ENCODE measurements at places on chromosomes 5 and 9.

GRCh38 chr9:107105784-107106183 is 177.3 kb upstream of the RAD23B start:
- DNase-seq, result no peak

DNA sequence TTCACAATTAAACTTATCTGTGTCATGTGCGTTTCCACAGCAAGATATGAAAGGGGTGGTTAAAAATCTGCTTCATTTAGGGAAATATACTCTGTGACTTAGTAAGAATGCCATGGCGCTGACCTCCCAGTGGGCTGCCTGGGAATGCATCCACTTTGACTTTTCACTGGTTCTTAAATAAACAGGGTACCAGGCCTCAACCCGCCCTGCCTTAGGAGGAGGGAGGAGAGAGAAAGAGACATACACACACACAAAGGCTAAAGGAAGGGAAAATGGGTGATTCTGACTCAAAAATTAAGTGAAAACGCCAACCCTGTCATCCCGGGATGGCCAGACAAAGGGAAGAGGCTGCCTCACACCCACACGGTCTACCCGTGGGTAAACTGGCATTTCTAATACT is 122.1 kb downstream of the EBF1 start:
- no peak for DNase-seq

DNA sequence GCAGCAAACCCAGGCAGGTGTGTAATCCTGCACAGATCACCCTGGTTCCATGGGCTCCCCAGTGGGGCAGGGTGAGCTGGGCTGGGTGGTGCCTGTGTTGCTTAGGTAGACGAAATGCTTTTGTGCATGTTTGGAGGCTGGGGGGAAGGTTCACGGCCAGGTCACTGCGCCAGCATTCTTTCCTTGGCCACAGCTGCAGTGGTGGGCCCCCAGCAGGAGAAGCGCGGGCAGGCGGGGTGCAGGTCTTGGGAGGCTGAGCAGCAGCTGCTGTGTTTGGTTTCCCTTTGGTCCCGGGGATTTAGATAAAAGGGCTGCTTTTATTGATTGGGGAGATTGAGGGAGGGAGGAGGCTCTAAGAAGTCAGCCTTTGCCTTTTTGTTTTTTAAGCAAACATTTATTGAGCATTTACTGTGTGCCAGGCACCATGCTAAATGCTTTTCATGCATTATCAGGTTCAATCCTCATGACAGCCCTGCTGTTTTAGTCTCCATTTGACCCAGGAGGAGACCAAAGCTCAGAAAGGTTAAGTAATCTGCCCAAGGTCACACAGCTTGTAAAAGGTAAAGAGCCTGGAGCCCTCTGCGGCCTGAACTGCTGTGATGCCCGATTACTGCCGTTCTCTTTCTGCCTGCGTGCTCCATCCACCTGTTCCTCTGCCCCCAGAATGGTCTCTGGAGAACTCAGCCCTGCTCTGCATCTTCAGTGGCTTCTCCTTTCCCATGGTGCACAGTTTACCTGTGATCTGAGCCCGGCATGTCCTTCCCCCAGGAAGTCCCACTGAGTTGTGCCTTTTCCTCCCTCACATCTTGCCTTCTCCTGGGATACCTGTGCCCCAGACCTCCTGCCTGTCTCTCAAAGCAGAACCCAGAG is 94.4 kb downstream of the MACROH2A1 start:
- DNase-seq, result no peak

DNA sequence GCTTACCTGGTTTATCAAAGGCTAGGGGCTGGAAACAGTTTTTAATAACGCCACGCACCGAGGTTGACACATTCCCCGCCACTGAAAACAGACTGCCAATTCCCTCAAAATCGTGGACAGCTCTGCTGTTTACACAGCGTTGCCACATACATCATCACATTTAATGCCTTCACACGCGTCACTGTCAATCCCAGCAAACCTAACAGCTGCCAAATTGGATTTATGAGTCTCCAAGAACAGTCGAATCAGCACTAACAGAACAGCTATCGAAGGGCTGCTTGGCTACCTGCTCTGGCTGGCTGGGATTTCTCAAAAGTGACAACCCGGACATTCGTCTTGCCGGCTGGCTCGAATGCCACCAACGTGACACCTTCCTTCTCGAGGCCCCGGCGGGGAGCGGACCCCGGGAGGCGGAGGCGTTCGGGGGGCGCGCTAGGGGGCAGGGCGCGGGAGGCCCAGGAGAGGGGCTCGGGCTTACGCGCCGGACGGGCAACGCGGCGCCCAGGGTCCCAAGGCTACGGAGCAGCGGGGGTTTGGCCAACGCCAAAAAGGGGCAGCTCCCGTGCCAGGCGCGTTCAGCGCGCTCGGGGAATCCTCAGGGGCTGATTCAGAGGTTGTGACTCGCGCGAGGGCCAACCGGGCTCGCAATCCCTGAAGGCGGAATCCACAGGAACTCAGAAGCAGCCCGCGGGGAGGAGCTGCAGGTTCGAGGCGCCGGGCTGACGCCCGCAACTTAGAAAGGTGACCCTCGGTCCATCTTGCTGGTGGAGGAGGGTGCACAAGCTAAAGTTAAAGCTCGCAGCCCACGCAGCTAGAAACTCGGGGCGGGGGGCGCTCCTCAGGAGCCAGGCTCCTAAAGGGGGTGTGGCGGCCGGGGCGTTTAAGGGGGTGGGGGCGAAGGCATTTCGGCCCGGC is 1.2 kb downstream of the CDC14B start:
- DNase-seq, result no peak

DNA sequence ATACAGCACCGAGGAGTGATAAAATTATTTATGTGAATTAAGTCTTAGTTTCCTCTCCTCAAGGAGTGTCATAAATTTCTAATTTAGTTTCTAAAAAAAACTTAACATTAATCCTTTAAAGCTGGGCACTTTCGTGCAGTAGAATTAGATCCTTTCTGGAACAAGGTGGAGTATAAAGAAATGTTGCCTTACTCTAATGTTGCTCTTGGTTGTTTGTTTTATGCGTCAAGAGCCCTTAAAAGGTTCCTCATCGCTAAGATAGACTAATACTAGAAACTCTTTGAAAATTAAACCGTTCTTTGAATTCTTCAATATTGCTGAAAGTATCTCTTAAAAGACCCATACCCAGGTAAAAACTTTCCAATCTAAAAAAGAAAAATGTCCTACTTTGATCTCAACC is 83.6 kb upstream of the PLPP1 start:
- no peak for DNase-seq

GRCh38 chr9:121105531-121105930 is 30.8 kb downstream of the CNTRL start:
- DNase-seq, result no peak

GRCh38 chr5:154962494-154962893 is 21.6 kb downstream of the MRPL22 start:
- no peak for DNase-seq

- no peak for DNase-seq
Measured at GRCh38 chr5:176491101-176491502, 42.9 kb downstream of the FAF2 start.

- no peak for DNase-seq
Measured at GRCh38 chr9:112841261-112841660, 49.4 kb downstream of the SLC46A2 start.

- no peak for DNase-seq
Measured at GRCh38 chr9:126304971-126305320, 21.7 kb upstream of the MVB12B start.

DNA sequence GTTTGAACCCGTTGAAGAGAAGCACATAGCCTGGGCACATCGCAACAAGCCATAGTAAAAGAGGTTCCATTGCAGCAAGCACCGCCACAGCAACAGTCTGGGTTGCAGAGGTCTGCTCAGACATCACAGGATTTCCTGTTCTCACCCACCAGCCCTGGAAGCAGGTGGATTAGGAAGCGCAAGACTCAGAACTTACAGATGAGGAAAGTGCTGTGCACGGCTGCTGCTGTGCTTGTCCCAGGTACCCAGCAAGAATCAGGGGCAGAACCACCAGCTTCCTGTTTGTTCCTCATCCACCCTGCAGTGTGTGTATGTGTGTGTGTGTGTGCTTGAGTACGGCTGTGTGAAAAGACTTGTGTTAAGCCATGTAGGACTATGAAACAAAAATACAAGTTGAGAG is 124.7 kb upstream of the IRX2 start:
- DNase-seq, result no peak

GRCh38 chr5:148416921-148417320 is 33.2 kb downstream of the FBXO38 start:
- no peak for DNase-seq

GRCh38 chr5:180424094-180424493 is 70.1 kb upstream of the CNOT6 start:
- DNase-seq, result no peak

GRCh38 chr5:31918739-31919138 is 255.4 kb downstream of the GOLPH3 start:
- no peak for DNase-seq

DNA sequence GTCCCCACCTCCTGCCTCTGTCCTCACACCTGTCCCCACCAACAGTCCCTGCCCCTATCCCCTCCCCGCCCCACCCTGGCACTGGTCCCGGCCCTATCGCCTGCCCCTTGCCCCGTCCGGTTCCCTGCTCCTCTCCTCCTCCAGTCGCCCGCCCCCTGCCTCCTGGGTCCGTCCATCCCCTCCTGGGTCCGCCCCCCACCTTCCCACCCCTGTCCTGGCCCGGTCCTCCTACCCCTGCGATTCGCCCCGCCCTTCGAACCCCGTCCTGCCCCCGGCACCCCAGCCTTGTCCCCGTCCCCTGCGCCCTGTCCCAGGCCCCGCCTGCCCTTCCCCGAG is 372 bp downstream of the EDF1 start:
- DNase-seq, result no peak

GRCh38 chr9:13755551-13755950 is 476.1 kb upstream of the MPDZ start:
- no peak for DNase-seq

GRCh38 chr5:132017738-132018625 is 6.5 kb upstream of the ACSL6 start:
- DNase-seq, result no peak

DNA sequence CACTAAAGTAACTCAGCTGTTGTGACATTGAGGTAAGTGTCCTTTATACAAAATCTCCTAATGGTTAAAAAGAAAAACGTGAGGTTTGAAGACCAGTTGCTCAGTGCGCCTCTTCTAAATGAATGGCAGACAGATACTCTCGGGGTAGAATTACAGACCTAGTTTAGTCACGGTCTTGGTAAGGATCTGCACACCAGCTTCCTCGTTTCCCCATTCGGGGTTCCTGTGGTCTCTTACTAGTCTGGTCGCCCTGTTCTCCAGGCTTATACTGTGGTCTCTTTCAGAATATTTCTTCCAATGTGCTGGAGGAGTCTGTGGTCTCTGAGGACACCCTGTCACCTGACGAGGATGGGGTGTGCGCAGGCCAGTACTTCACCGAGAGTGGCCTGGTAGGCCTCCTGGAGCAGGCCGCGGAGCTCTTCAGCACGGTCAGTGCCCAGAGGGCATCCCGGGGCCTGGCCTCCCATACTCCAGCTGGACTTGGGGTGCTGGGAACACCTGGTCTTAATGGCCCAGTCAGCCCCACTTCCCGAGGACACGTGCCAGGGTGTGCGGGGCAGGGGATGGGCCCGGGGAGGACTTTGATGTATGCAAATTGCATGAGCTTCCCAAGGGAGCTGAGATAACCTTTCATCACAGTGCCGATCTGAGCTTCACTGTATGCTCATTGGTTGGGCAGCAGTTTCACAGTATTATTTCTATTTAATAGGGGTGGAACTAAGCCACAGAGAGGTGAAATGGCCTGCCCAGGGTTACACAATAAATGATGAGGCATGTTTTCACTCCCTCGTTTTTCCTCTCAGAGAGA is 224.5 kb downstream of the DOCK8 start:
- DNase-seq, result no peak

DNA sequence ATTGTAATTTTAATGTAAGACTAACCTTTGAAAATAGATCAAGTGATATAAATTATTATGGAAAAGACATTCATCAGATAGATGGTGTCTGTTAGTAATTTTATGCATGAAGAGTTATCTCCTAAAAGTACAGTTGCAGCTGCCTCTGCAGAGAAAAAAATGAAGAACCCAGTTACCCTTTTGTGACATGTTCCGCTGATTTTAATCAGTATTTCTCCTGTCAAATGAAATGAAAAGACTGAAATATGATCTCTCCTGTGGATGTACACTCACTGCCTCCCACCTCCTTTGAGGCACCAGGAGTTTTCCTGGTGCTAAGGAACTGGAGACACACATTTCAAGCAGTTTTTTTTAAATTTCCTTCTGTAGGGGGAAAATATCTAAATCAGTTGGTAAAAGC is 277.4 kb downstream of the KIF4B start:
- no peak for DNase-seq

GRCh38 chr9:89902450-89903140 is 297.8 kb downstream of the GADD45G start:
- no peak for DNase-seq

DNA sequence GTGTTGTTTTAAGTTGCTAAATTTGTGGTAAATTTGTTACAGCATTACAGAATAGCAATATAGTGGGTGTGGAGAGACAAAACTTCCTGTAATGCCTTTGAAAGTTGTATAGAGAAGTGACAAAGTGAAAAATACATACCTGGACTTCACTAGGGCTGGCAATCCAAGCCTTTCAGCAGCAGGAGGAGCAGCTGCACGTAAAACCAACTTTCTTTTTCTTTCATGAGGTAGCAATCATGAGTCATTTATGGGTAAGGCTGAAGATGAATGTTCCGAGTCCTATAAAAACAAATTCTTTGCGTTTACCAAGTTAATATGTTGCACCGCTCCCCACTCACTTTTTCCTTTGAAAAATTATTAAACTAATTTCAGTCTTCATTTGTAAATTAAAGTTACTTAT is 1138.2 kb downstream of the TAF11L14 start:
- no peak for DNase-seq

- DNase-seq, result no peak
Measured at GRCh38 chr5:2430606-2431005, 320.9 kb downstream of the IRX2 start.

DNA sequence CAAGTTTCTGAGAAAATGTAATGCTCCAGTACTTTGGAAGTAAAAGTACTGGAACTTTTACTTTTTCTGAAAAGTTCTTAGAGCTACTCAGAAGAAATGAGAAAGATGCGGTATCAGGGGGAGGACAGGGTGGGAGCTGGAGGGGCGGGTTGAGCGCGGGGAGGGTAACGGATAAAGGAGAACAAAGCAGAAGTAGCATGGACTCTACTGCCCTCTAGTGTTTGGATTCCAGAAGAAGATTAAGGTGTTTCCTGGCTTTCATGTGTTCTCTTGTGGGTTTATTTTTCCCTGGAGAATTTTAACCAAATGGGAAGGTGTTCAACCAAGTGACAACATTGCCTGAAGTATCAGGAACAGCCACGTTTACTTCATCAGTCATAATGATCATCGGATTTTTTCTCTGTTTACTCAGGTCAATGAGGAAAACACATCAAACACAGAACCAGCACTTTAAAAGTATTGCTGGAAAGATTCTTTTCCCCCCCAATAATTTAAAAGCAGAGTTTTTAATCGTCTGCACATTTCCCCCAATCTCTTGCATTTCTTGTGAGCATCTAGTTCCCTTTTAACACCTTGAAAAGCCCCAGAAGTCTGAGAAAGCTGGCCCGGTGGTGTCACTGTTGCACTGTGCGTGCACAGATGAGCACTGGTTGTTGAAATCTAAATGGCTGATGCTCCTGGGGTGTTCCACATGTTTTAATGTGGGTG is 190.6 kb downstream of the MPDZ start:
- DNase-seq, result no peak

Measured in stimulated activated CD4-positive, alpha-beta T cell treated with anti-CD3 and anti-CD28 coated beads, Interleukin-1b, Interleukin-23, amount 100 ng/mL, for 1 hour (primary cell).